Activated CD8-positive, alpha-beta memory T cell treated with anti-CD3 and anti-CD28 coated beads, Interleukin-2, amount 10 ng/mL, durations not matched to agents 7 days and 5 days (primary cell): ENCODE measurements at places on chromosomes 6 and 20. TPM values are rescaled to one million over a fixed set of nuclear protein-coding genes. Genes with fewer than 3 reads are reported as not detected.
A peak's percentile ranks its signal among the peaks of the same experiment; 100 is the strongest.

DNA sequence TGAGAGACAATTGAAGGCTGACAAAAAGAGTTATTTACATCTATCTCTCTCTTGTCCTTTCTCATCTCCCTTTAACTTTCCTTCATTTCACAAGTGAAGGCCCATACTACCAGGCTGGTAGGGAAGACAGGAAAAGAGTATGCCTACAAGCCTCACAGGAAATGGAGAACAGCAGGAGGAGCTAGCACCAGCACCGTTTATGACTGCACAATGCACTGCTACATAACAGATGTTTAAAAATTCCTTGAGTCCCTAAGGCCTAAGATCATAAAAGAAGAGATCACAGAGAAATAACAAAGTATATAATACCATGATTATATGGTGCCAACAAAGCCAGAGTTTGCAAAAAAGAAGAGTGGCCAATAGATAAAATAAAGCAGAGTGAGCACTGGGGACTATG is 194.8 kb downstream of the UNC5CL start:
- no peak overlapping the region for H3K27ac ChIP-seq
- no peak for DNase-seq

DNA sequence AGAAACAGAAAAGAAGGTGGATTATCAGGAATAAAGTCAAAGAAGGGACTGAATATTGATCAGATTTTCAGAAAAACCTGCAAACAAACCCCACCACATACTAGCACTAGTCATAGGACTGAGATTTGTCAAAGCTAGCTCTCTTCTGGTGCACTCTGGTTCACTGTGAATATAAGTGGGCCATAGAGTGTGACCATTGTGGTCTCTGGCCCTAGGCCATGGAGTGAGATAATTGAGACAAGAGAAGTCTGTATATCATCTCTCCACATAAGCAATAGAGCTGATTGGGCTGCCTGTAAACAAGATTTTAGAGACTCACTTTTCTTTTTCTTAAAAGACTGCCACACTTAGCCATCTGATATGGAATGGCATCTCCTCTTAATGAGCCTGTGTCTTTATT is 247.2 kb downstream of the LAMA2 start:
- H3K27me3 ChIP-seq: peaks cover 6% of the 10 kb centered on the region
- no peak for DNase-seq
- no peaks in the 10 kb centered on the region for H3K36me3 ChIP-seq
- no peak overlapping the region for H3K4me3 ChIP-seq

DNA sequence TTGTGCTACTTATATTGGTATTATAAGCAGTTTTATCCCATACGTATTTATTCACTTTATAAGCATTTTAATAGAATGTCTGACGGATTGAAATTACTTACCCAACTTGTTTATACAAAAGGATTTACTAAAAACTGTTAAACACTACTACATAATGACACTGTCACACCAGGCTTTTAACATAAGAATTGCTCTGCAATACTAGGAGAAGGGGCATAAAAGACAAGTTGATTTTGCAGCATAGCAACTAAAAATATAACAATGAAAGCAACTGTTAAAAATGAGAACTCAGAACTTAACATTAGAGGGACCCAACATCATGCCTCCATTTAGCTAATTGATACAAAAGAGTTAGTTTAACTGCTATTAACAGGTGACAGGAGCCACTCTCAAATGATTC is 995.3 kb downstream of the PHF3 start:
- DNase-seq: no peak
- no peak overlapping the region for H3K27ac ChIP-seq
- no peaks in the 10 kb centered on the region for H3K27me3 ChIP-seq
- H3K4me3 ChIP-seq: no peak overlapping the region

GRCh38 chr20:32742322-32743236 is 688 bp downstream of the COMMD7 start:
- H3K27me3 ChIP-seq: no peaks in the 10 kb centered on the region
- H3K36me3 ChIP-seq: peaks cover 5% of the 10 kb centered on the region
- DNase-seq: peak; percentile 48
- peaks cover 45% of the 10 kb centered on the region for H3K4me1 ChIP-seq

- H3K27me3 ChIP-seq: peaks cover 3% of the 10 kb centered on the region
- no peak for DNase-seq
- H3K36me3 ChIP-seq: no peaks in the 10 kb centered on the region
- no peak overlapping the region for H3K27ac ChIP-seq
These were observed 31.4 kb downstream of the COL11A2 start for GRCh38 chr6:33160728-33161344.

Gene CEBPB
- 34.6 TPM for total RNA-seq

Gene TMEM217
- total RNA-seq: 2.7 TPM
